ENCODE measurements at places on chromosomes 2 and 18.

- DNase-seq, result peak; percentile 27
Observed at GRCh38 chr2:173076581-173077345, 1.1 kb downstream of the MAP3K20 start.

- DNase-seq, result no peak
Observed at GRCh38 chr2:66982766-66983165, 414.4 kb upstream of the ETAA1 start.

GRCh38 chr2:202642567-202642966 is 7.8 kb downstream of the FAM117B start:
- DNase-seq, result no peak

- DNase-seq, result no peak
Observed at GRCh38 chr2:220320326-220320725, 692.9 kb downstream of the SLC4A3 start.
